Neural crest cell (in vitro differentiated cells): ENCODE measurements at places on chromosomes 4 and X. TPM values are rescaled to one million over a fixed set of nuclear protein-coding genes. Genes with fewer than 3 reads are reported as not detected.

Gene LPAR4
- 17.3 and 20.1 TPM in 2 replicates for total RNA-seq

Gene MUC7
- not detected in 2 replicates for total RNA-seq

- H3K27me3 ChIP-seq, result no peaks in the 10 kb centered on the region
- no peak overlapping the region for H3K4me3 ChIP-seq
- DNase-seq, result no peak
- peaks cover 5% of the 10 kb centered on the region for H3K4me1 ChIP-seq
- no peaks in the 10 kb centered on the region for H3K36me3 ChIP-seq
Observed at GRCh38 chrX:97616883-97617530, 733.3 kb downstream of the RPA4 start.

DNA sequence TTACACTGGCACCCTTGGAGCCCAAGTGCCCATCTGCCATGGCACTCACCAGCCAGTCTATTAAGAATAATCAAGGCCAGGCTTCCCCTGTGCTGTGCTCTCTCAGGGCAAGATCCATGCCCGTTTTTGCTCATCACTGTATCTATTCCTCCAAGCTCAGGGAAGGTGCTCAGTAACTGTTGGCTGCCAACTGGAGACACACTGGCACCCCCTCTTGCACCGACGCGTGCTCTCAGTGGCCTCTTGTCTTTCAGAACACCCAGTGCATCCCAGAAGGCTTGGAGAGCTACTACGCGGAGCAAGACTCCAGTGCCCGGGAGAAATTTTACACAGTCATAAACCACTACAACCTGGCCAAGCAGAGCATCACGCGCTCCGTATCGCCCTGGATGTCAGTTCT, 30.1 kb downstream of the NSG1 start:
- no peak overlapping the region for H3K27ac ChIP-seq
- H3K27me3 ChIP-seq, result no peaks in the 10 kb centered on the region
- peaks cover 5% of the 10 kb centered on the region for H3K4me1 ChIP-seq
- no peak overlapping the region for H3K4me3 ChIP-seq
- peaks cover 10% of the 10 kb centered on the region for H3K36me3 ChIP-seq
- no peak for DNase-seq

- H3K36me3 ChIP-seq, result no peaks in the 10 kb centered on the region
- H3K4me3 ChIP-seq, result no peak overlapping the region
- no peaks in the 10 kb centered on the region for H3K4me1 ChIP-seq
- no peaks in the 10 kb centered on the region for H3K27me3 ChIP-seq
Observed at GRCh38 chr4:93659629-93660028, 168.9 kb upstream of the ATOH1 start.

DNA sequence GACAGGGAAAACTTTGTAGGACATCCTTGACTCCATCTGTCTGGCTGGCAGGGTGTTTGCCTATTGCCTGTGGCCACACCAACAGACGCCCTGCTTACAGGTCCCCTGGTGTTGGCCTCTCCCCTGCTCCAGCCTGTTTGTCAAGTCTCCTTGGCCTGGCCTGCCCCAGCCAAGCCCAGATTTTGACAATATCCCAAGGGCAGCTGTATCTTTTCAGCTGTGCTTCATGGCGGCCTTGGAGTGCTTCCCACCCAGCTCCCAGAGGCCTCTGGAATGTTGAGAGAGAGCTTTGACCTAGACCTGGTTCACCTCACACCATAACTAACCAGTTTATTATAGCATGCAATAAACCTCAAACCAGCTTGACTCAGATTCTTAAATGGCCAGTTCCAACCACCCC, 204.0 kb upstream of the NHS start:
- H3K27ac ChIP-seq, result no peak overlapping the region
- H3K36me3 ChIP-seq, result no peaks in the 10 kb centered on the region
- no peak overlapping the region for H3K4me3 ChIP-seq
- no peak for DNase-seq

- no peak overlapping the region for H3K27ac ChIP-seq
- H3K36me3 ChIP-seq, result peaks cover 27% of the 10 kb centered on the region
- peak; percentile 37 for DNase-seq
- H3K4me1 ChIP-seq, result no peaks in the 10 kb centered on the region
- H3K4me3 ChIP-seq, result no peak overlapping the region
Observed at GRCh38 chrX:20252381-20253231, 14.1 kb downstream of the RPS6KA3 start.

DNA sequence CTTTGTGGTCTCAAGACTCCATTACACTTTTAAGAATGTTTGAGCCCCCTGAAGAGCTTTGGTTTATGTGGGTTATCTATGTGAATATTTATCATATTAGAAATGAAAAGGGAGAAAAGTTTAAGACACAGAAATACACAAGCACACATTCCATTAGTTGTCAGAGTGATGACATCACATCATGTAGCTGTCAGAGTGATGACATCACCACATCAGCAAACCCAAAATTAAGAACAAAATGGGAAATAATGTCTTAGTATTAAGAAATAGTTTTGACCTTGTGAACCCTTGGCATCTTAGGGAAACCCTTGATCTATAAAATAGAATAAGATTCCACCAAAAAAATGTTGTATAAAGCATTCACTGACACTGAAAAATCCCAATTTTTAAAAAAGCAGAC, 195.9 kb downstream of the TSPAN5 start:
- no peak overlapping the region for H3K4me3 ChIP-seq
- no peak for DNase-seq
- H3K27me3 ChIP-seq, result no peaks in the 10 kb centered on the region
- peaks cover 2% of the 10 kb centered on the region for H3K4me1 ChIP-seq
- H3K27ac ChIP-seq, result no peak overlapping the region

GRCh38 chrX:101550751-101551379, 518 bp downstream of the ARMCX1 start:
- DNase-seq, result peak; percentile 34
- peaks cover 19% of the 10 kb centered on the region for H3K4me1 ChIP-seq
- H3K27me3 ChIP-seq, result no peaks in the 10 kb centered on the region
- H3K27ac ChIP-seq, result peak overlapping the region; percentile 98

GRCh38 chrX:119398587-119398973, 556 bp upstream of the SLC25A43 start:
- peaks cover 6% of the 10 kb centered on the region for H3K27me3 ChIP-seq
- peaks cover 16% of the 10 kb centered on the region for H3K4me1 ChIP-seq
- H3K4me3 ChIP-seq, result peak overlapping the region; percentile 84
- no peak overlapping the region for H3K27ac ChIP-seq
- peaks cover 3% of the 10 kb centered on the region for H3K36me3 ChIP-seq

- no peaks in the 10 kb centered on the region for H3K4me1 ChIP-seq
- no peak for DNase-seq
- H3K36me3 ChIP-seq, result no peaks in the 10 kb centered on the region
- H3K27ac ChIP-seq, result no peak overlapping the region
Observed at GRCh38 chr4:99875071-99875470, 19.2 kb downstream of the LAMTOR3 start.

GRCh38 chr4:80069108-80069836, 3.8 kb downstream of the ANTXR2 start:
- peaks cover 7% of the 10 kb centered on the region for H3K36me3 ChIP-seq
- peaks cover 24% of the 10 kb centered on the region for H3K4me1 ChIP-seq
- no peak for DNase-seq
- no peak overlapping the region for H3K27ac ChIP-seq
- H3K27me3 ChIP-seq, result no peaks in the 10 kb centered on the region
- H3K4me3 ChIP-seq, result peak overlapping the region; percentile 12

GRCh38 chrX:154401045-154401799, 3.0 kb downstream of the RPL10 start:
- peak overlapping the region; percentile 96 for H3K4me3 ChIP-seq
- DNase-seq, result no peak
- H3K27ac ChIP-seq, result peak overlapping the region; percentile 62
- H3K36me3 ChIP-seq, result peaks cover 23% of the 10 kb centered on the region
- peaks cover 19% of the 10 kb centered on the region for H3K4me1 ChIP-seq

GRCh38 chr4:76737180-76737579, 160.8 kb downstream of the SOWAHB start:
- peaks cover 28% of the 10 kb centered on the region for H3K4me1 ChIP-seq
- H3K4me3 ChIP-seq, result no peak overlapping the region
- H3K27ac ChIP-seq, result no peak overlapping the region
- no peaks in the 10 kb centered on the region for H3K27me3 ChIP-seq
- no peak for DNase-seq
- H3K36me3 ChIP-seq, result peaks cover 11% of the 10 kb centered on the region

DNA sequence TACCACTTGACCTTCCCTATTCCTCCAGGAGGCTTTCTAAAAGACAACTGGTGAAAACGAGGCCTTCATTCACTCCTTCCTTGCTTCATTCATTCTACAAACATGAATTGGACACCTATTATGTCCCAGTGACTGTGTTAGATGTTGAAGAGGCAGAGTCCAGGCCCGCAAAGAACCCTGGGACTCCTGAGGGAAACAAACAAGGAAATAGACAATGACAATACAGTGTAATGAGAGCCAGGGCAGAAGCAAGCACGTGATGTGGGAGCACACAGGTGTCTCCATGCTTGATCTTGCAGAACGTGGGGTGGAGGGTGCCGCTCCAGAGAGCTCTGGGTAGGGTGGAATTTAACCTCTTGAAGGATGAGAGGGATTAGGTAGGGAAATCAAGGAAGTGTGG, 137.6 kb upstream of the KLF3 start:
- no peaks in the 10 kb centered on the region for H3K27me3 ChIP-seq
- no peak overlapping the region for H3K4me3 ChIP-seq
- H3K36me3 ChIP-seq, result peaks cover 3% of the 10 kb centered on the region
- H3K4me1 ChIP-seq, result peaks cover 13% of the 10 kb centered on the region
- H3K27ac ChIP-seq, result no peak overlapping the region

GRCh38 chr4:42786350-42787078, 106.0 kb upstream of the GRXCR1 start:
- no peak overlapping the region for H3K27ac ChIP-seq
- H3K36me3 ChIP-seq, result no peaks in the 10 kb centered on the region
- no peak for DNase-seq

- H3K27me3 ChIP-seq, result no peaks in the 10 kb centered on the region
- no peaks in the 10 kb centered on the region for H3K36me3 ChIP-seq
- H3K4me3 ChIP-seq, result no peak overlapping the region
Observed at GRCh38 chr4:137267024-137267423, 265.3 kb downstream of the PCDH18 start.

GRCh38 chr4:115529126-115529525, 415.7 kb upstream of the NDST4 start:
- H3K27ac ChIP-seq, result no peak overlapping the region
- H3K4me3 ChIP-seq, result no peak overlapping the region
- DNase-seq, result no peak
- no peaks in the 10 kb centered on the region for H3K36me3 ChIP-seq

DNA sequence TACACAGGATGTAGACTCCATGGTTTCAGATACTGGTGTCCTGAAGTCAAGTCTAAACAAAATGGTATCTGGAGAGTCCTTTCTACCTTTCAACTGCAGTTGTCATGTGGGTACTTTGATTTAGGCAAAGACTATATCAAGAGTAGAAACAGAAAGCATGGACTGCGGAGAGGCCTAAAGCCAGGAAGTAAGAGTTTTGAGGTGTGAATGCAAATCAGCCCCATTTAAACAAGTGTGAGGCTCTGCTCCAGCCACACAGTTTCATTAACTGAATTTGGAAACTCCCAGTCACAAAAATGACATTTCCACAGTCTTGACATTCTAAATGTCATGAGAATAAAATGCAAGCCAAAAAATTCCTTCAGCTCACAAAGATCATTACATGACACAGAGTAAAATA, 87.2 kb upstream of the MCF2 start:
- no peaks in the 10 kb centered on the region for H3K27me3 ChIP-seq
- no peak for DNase-seq
- H3K36me3 ChIP-seq, result no peaks in the 10 kb centered on the region

- no peak overlapping the region for H3K27ac ChIP-seq
- no peak for DNase-seq
- H3K36me3 ChIP-seq, result no peaks in the 10 kb centered on the region
- H3K4me1 ChIP-seq, result peaks cover 42% of the 10 kb centered on the region
- no peak overlapping the region for H3K4me3 ChIP-seq
- peaks cover 7% of the 10 kb centered on the region for H3K27me3 ChIP-seq
Observed at GRCh38 chr4:10051517-10052135, 30.3 kb upstream of the SLC2A9 start.

DNA sequence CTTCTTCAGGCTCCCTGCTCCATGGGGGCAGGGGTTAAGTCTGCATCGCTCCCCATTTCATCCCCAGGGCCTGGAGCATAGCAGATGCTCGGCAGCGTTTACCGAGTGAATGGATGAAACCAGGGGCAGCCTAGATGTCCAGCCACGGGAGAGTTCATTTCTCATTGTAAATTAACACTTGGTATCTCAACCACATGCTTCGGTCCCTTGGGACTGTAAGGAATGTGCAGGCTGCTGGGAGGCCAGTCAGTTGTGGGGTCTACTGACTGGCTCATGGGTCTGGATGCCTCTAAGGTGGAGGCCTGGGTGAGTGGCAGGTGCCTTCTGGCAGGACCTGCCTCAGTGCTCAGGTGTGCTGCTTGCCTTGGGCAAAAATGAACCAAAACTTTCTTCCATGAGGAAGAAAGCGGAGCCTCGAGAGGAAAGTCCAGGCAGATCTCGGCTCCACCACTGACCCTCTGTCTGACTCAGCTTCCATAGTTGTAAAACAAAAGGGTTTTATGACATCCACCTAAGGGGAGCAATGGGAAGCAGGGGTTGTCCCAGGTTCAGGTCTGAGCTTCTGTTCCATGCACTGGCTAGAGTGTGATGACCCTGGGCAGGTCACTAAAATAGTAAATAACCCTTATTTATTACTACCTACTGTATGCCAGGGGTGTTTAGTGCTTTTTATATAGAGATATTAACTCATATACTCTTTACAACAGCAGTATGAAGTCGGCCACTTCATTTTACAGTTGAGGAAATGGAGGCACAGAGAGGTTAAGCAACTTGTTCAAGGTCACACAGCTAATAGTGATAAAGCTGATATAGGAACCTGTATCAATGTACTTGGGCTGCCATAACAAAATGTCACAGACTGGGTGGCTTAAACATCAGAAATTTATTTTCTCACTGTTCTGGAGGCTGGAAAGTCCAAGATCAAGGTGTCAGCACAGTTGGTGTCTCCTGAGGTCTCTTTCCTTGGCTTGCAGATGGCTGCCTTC, 144.3 kb upstream of the STX18 start:
- H3K4me3 ChIP-seq, result no peak overlapping the region
- H3K36me3 ChIP-seq, result peaks cover 4% of the 10 kb centered on the region
- no peak for DNase-seq
- peaks cover 2% of the 10 kb centered on the region for H3K27me3 ChIP-seq

GRCh38 chr4:135277980-135278315, 1076.4 kb upstream of the PABPC4L start:
- H3K36me3 ChIP-seq, result no peaks in the 10 kb centered on the region
- H3K4me3 ChIP-seq, result no peak overlapping the region
- no peak for DNase-seq
- no peaks in the 10 kb centered on the region for H3K4me1 ChIP-seq
- H3K27ac ChIP-seq, result no peak overlapping the region

- no peak for DNase-seq
- H3K36me3 ChIP-seq, result peaks cover 28% of the 10 kb centered on the region
- no peaks in the 10 kb centered on the region for H3K27me3 ChIP-seq
- H3K27ac ChIP-seq, result no peak overlapping the region
- no peak overlapping the region for H3K4me3 ChIP-seq
Observed at GRCh38 chr4:118814058-118814457, 21.9 kb downstream of the SEC24D start.

DNA sequence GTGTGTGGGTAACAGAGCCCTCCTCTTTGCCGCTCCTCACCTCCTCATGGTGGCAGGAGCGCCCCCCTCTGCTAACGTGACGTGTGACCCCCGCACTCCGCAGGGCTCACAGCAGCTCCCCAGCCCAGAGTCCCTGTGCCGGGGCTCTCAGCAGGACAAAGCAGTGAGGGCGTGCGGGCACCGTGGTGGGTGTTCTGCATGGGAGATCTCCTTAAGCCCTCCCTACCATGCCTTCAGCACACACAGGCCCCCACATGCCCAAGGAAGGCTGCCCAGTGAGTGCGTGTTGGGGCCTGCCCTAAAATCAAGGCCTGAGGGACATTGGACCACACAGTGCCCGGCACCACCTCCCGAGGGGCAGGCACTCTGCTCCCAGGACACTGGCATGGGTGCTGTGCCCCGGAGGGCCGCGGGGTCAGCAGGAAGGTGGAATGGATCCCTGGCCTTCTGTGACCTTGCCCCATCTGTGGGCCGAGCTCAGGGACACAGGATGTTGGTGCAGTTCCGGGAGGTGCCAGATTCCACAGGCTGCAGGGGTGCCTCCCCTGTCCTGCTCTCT, 10.1 kb downstream of the PSAPL1 start:
- H3K36me3 ChIP-seq, result no peaks in the 10 kb centered on the region
- H3K4me1 ChIP-seq, result peaks cover 7% of the 10 kb centered on the region
- no peak overlapping the region for H3K4me3 ChIP-seq
